Sigmoid colon (tissue), 7 donors: ENCODE measurements at places on chromosomes 16 and 17. TPM values are rescaled to one million over a fixed set of nuclear protein-coding genes. Genes with fewer than 3 reads are reported as not detected.

- H3K36me3 ChIP-seq = peaks cover 54% of the 10 kb centered on the region
- no peak overlapping the region for H3K27ac ChIP-seq
- no peak for DNase-seq
- no peaks in the 10 kb centered on the region for H3K27me3 ChIP-seq
Measured at GRCh38 chr16:50036426-50036825, 11.4 kb downstream of the CNEP1R1 start.

DNA sequence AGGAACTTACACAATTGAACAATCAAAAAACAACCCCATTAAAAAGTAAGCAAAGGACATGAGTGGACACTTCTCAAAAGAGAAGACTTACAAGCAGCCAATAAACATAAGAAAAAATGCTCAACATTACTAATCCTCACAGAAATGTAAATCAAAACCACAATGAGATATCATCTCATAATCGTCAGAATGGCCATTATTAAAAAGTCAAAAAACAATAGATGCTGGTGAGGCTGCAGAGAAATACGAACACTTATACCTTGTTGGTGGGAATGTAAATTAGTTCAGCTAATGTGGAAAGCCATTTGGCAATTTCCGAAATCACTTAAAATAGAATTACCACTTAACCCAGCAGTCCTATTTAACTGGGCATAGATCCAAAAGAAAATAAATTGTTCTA lies 301.9 kb upstream of the KCNJ16 start:
- no peak overlapping the region for H3K4me3 ChIP-seq
- no peaks in the 10 kb centered on the region for H3K36me3 ChIP-seq
- no peaks in the 10 kb centered on the region for H3K27me3 ChIP-seq
- DNase-seq = no peak

DNA sequence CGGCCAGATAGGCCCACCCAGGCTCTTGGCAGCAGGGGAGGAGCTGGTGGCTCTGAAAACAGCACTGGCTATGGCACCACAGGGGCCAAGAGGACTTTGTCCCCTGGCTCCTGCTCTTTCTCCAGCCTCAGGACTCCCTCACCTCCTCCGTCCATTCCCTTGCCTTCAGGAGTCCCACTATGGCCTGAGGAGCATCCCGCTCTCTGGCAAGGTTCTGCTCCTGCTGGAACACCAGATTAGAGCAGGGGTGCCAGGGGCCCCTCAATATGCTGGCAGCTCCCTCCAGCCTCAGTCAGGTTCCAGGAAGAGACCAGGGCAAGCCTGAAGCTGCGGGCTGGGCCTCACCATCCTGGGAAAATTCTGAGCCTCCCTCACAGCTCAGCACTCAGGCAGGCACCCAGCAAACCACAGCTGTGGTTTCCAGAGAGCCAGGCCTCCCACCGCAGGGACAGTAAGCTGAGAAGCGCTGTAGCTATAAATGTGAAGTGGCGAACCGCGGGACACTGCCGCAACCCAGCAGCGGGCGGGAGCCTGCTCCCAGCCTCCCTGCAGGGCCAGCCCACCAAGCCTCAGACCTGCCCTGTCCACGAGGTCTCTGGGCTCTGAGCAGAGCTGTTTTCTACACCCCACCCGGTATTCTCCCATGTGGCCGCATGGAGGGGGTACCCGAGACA lies 25.7 kb downstream of the C17orf100 start:
- H3K4me1 ChIP-seq = no peaks in the 10 kb centered on the region
- no peaks in the 10 kb centered on the region for H3K27me3 ChIP-seq
- H3K36me3 ChIP-seq = no peaks in the 10 kb centered on the region
- DNase-seq = no peak
- no peak overlapping the region for H3K27ac ChIP-seq

GRCh38 chr16:29899516-29900101 lies at the start of gene SEZ6L2:
SEZ6L2 (minus strand) TSS chr16:29899550; CDS start chr16:29899019, 531 bp downstream.
- DNase-seq = no peak
- H3K4me3 ChIP-seq = peak within 1 kb of the TSS; percentile 24
- H3K4me1 ChIP-seq = peaks cover 19% of the 10 kb centered on the region
- no peaks in the 10 kb centered on the region for H3K36me3 ChIP-seq
- no peak within 1 kb of the TSS for H3K27ac ChIP-seq

GRCh38 chr17:9158544-9159452 lies 137.5 kb downstream of the NTN1 start:
- DNase-seq = peak; percentile 75
- H3K36me3 ChIP-seq = no peaks in the 10 kb centered on the region
- peaks cover 10% of the 10 kb centered on the region for H3K4me1 ChIP-seq

GRCh38 chr17:16870253-16871245 lies 101.4 kb downstream of the TNFRSF13B start:
- H3K4me1 ChIP-seq = no peaks in the 10 kb centered on the region
- H3K4me3 ChIP-seq = no peak overlapping the region
- H3K27me3 ChIP-seq = no peaks in the 10 kb centered on the region

- DNase-seq = peak; percentile 85
- H3K36me3 ChIP-seq = no peaks in the 10 kb centered on the region
- H3K27ac ChIP-seq = peak overlapping the region; percentile 100
- peaks cover 45% of the 10 kb centered on the region for H3K4me1 ChIP-seq
Measured at GRCh38 chr17:46192439-46193150, 634 bp downstream of the KANSL1 start.

DNA sequence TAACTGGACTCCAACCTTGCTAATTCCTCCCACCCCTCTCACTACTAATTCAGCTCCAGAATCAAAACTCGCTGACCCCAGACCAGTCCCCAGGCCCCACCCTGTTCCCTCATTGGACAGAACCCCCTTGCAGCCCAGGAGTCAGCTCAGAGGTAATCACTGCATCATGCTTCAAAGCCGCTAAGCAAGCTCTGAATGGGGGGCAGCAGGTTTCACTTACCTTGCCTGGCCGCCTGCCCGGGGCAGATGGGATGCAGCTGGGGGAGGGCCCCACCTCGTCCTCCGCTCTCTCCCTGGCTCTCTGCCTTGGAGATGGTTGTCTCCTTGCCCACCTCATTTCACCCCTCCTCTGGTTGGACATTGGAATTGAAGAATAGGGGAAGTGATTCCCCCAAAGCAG lies 4.8 kb upstream of the NGFR start:
- no peak for DNase-seq
- H3K27me3 ChIP-seq = peaks cover 10% of the 10 kb centered on the region
- H3K4me1 ChIP-seq = peaks cover 6% of the 10 kb centered on the region
- H3K27ac ChIP-seq = no peak overlapping the region

GRCh38 chr17:37488607-37489196 lies 989 bp upstream of the DUSP14 start:
- no peaks in the 10 kb centered on the region for H3K36me3 ChIP-seq
- H3K4me1 ChIP-seq = no peaks in the 10 kb centered on the region
- peak overlapping the region; percentile 90 for H3K27ac ChIP-seq
- peak; percentile 92 for DNase-seq
- peak overlapping the region; percentile 58 for H3K4me3 ChIP-seq

- H3K36me3 ChIP-seq = no peaks in the 10 kb centered on the region
- peak overlapping the region; percentile 86 for H3K27ac ChIP-seq
- peaks cover 52% of the 10 kb centered on the region for H3K4me1 ChIP-seq
- H3K4me3 ChIP-seq = no peak overlapping the region
- DNase-seq = peak; percentile 70
Measured at GRCh38 chr17:80795754-80796153, 195.9 kb upstream of the CHMP6 start.

- DNase-seq = no peak
- H3K27ac ChIP-seq = peak overlapping the region; percentile 81
- peak overlapping the region; percentile 46 for H3K4me3 ChIP-seq
- no peaks in the 10 kb centered on the region for H3K27me3 ChIP-seq
- H3K4me1 ChIP-seq = no peaks in the 10 kb centered on the region
Measured at GRCh38 chr16:964356-965035, 6.3 kb downstream of the LMF1 start.

DNA sequence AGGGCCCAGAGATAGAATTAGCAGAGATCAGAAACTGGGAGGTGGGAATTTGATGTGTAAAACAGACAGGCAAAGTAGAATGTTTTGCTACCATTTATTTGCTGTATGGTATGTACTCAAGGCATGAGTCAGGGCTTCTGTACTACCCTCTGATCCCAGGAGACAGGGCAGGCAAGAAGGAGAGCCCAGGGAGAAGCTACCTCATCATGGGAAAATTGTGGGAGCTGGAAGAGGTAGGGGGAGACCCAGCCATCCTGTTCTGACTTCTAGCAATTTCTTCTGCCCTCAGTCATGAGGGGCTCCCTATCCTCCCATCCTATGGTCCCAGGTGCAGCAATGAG lies 1.7 kb upstream of the PIGS start:
- no peak overlapping the region for H3K27ac ChIP-seq
- no peaks in the 10 kb centered on the region for H3K27me3 ChIP-seq
- no peak for DNase-seq

- peaks cover 10% of the 10 kb centered on the region for H3K4me1 ChIP-seq
- no peaks in the 10 kb centered on the region for H3K36me3 ChIP-seq
- peak overlapping the region; percentile 30 for H3K27ac ChIP-seq
- no peak overlapping the region for H3K4me3 ChIP-seq
- peaks cover 8% of the 10 kb centered on the region for H3K27me3 ChIP-seq
Measured at GRCh38 chr16:86740906-86741799, 162.8 kb downstream of the FOXL1 start.

The EFNB3 gene
- 0.33 TPM for total RNA-seq

The CTF1 gene
- total RNA-seq = 4.8 TPM

The ADORA2B gene
- total RNA-seq = 2.5 TPM

The KRT9 gene
- not detected for total RNA-seq

The NEK8 gene
- total RNA-seq = 0.41 TPM
